Effector CD4-positive, alpha-beta T cell (primary cell): ENCODE measurements at places on chromosomes 2 and 18.
A peak's percentile ranks its signal among the peaks of the same experiment; 100 is the strongest.

DNA sequence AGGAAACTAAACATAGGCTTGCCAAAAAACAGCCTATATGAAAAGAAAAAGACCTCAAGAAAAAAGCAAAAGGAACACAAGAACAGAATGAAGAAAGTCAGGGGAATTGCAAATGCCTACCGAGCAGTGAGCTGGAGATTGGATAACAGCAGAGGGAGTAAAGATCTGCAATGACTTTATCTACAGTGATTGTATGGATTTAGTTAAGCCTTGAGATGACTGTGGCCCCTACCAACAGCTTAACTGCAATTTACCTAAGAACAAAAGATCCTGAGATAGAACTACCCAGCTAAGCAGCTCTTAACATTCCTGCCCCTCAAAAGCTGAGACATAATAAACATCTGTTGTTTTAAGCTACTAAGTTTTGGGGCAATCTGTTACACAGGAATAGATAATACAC lies 20.5 kb downstream of the LNPK start:
- no peak for DNase-seq

DNA sequence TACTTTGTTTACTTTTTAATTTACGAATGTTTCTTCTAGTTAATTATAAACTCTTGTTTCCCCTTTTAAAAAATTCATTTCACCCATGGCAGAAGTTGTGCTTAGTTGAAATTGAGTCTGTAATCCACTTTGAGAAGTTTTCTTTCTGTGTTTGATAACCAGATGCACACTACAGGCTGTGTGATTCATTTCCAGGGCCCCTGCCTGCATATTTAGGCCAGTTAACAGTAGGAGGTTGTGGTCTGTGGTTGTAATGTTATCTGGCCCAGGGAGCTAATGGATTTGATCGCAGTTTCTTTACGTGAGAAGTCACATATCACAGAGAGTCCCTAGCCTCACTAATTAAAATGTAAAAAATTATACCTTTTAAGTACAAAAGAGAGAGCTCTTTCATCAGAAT lies 3.3 kb downstream of the CDH7 start:
- no peak for DNase-seq

DNA sequence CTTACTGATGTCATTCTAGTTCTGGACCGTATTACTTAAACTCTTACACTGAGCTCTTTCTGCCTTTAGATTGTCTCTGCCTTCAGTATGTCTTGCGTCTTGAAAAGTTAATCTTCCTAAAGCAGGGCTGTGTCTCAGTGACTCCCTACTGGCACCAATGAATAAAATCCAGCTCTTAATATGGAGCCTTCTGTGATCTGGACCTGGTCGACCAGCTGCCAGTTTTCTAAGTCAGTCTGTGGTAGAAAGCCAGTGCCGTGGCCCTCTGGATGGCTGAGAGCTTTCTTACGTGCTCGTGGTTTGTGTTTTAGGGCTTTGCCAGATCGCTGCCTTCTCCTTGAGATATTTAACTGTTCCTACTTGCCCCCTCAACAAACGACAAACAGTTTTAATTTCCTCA lies 26.8 kb downstream of the ZNF407 start:
- no peak for DNase-seq

GRCh38 chr2:238653431-238654109 lies 194.3 kb upstream of the TWIST2 start:
- no peak for DNase-seq

- no peak for DNase-seq
Observed at GRCh38 chr2:143584936-143585335, 455.7 kb downstream of the ARHGAP15 start.

DNA sequence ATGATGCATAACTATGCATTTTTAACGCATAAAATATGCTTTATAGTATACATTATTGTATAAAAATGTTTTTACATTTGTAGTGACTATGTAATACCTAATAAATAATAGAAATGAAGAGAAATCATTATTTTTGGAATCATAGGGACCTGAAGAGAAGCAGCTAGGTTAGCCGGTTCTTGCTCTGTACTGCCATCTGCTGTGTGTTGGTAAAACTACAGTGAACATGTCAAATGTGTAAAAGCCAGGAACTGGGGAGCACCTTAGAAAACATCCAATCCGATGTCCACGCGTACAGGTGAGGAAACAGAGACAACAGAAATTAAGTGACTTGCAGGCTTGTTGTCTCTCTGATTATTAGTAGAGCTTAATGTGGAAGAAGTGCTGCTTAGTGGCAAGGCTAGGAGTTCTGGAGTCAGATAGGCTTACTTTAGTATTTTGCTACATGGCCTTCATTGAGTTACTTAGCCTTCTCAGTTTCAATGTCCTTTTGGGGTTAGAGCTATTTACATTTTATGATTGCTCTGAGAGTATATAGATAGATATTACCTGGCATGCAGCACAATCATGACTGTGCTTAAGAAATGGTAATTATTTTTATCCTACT lies 386.5 kb downstream of the DLGAP1 start:
- no peak for DNase-seq

GRCh38 chr2:11582862-11583752 lies 49.3 kb downstream of the GREB1 start:
- DNase-seq, result peak; percentile 37

- no peak for DNase-seq
Observed at GRCh38 chr2:42652086-42652485, 83.7 kb downstream of the MTA3 start.
